ENCODE measurements at places on chromosomes 12 and 14.
A peak's percentile ranks its signal among the peaks of the same experiment; 100 is the strongest.

GRCh38 chr12:3119756-3120601, 42.8 kb downstream of the TSPAN9 start:
- no peak overlapping the region for H3K27ac ChIP-seq
- H3K4me3 ChIP-seq = no peak overlapping the region
- no peaks in the 10 kb centered on the region for H3K4me1 ChIP-seq
- no peaks in the 10 kb centered on the region for H3K36me3 ChIP-seq

- DNase-seq = no peak
- H3K27ac ChIP-seq = no peak overlapping the region
- H3K27me3 ChIP-seq = no peaks in the 10 kb centered on the region
- no peaks in the 10 kb centered on the region for H3K36me3 ChIP-seq
- no peaks in the 10 kb centered on the region for H3K4me1 ChIP-seq
Observed at GRCh38 chr12:21576431-21576830, 28.2 kb downstream of the GYS2 start.

- no peaks in the 10 kb centered on the region for H3K27me3 ChIP-seq
- DNase-seq = no peak
- no peak overlapping the region for H3K27ac ChIP-seq
- H3K4me3 ChIP-seq = no peak overlapping the region
- no peaks in the 10 kb centered on the region for H3K36me3 ChIP-seq
- H3K4me1 ChIP-seq = no peaks in the 10 kb centered on the region
Observed at GRCh38 chr14:29446971-29447370, 480.7 kb downstream of the PRKD1 start.

GRCh38 chr12:2696136-2696535, 98.6 kb upstream of the FKBP4 start:
- DNase-seq = no peak
- H3K36me3 ChIP-seq = no peaks in the 10 kb centered on the region
- no peak overlapping the region for H3K27ac ChIP-seq
- no peak overlapping the region for H3K4me3 ChIP-seq
- H3K27me3 ChIP-seq = peaks cover 10% of the 10 kb centered on the region

DNA sequence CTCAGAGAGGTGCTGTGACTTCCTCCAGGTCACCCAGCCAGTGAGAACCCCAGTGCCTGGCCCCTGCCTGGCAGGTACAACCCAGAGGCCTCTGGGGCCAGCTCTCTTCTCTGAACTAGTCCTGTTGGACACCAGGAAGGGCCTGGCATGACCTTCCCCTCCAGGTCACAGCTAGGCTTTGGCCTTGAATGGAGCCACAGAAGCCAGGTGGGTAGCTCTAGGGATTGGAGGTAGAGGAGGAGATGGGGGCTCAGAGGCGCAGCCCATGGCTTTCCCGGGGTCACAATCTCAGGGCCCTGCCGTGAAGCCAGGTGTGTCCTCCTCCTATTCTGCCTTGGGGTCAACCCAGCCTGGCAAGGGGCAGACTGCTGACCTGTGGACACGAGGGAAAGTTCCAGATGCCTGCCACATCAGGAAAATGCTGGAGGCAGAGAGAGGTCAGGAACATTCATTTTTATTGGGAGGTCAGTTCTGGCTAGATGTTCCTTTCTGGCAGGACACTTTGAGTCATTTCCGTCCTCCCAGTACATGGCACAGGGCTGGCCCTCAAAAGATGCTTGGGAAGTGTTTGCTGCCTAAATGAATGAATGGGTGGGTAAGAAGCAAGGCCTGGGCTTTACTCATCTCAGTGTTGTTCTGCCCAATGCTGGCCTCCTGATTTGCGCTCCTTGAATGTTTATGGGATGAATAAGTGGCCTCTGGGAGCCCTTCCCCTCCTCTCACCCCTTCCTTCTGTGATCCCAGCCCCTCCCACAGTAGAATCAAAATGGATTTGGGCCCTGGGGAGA, 25.4 kb downstream of the FAM222A start:
- peaks cover 45% of the 10 kb centered on the region for H3K4me1 ChIP-seq
- no peaks in the 10 kb centered on the region for H3K27me3 ChIP-seq
- H3K27ac ChIP-seq = peak overlapping the region; percentile 50
- no peak for DNase-seq
- H3K4me3 ChIP-seq = no peak overlapping the region

GRCh38 chr14:37480446-37481290, 114.4 kb downstream of the FOXA1 start:
- H3K27me3 ChIP-seq = no peaks in the 10 kb centered on the region
- H3K27ac ChIP-seq = no peak overlapping the region
- no peak for DNase-seq
- H3K4me3 ChIP-seq = no peak overlapping the region
- no peaks in the 10 kb centered on the region for H3K4me1 ChIP-seq

DNA sequence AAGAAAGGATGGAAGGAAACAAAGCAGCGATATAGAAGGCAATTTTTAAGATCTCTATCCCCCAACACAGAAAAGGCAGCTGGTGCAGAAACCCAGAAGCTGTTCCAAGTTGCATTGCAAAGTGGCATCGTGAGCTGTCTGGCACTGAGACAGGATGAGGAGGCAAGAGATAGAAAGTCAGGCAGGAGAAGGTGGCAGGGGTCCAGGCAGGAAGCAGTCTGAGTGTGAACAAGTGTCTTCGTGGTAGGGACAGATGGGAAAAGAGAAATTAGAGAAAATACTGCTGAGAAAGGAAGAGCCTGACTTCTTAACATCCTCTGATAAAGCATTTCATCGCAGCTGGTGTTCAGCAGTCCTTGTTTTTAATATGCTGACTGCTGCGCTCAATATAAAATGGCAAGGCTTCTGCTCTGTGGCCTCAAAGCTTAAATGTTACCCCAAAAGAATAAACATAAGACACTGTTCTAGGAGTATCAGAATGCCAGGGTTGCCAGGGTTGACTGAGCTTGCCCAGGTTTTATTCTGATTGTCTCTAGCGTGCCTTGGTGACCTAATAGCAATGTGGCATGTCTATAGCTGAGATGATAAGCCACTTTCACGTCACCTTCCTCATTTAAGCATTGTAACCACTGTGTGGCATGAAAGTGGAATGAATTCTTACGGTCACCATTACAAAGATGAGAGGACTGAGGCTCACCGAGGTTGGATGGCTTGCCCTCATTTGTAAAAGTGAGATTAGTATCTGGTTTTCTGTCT, 397.6 kb downstream of the NUAK1 start:
- no peak overlapping the region for H3K27ac ChIP-seq
- DNase-seq = no peak
- H3K36me3 ChIP-seq = no peaks in the 10 kb centered on the region
- no peaks in the 10 kb centered on the region for H3K4me1 ChIP-seq
- no peak overlapping the region for H3K4me3 ChIP-seq
- H3K27me3 ChIP-seq = no peaks in the 10 kb centered on the region

DNA sequence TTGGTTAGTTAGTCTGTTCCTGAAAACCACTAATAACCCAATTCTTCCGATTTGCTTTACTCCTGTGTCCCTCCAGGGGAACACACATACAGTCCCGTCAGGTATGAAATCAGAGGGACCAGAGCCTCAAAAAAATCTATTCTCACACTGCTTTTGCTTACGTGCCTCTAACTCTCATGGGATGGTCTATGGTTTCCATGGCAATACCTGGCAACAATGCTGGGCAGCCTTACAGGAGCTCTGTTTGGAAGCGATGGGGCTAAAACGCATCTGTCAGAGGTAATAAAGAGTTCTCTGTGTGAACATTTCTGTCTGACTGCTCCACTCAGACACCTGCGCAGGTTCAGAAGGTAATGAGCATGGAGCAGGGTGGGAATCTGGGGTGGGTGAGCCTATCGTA, 376.2 kb downstream of the GXYLT1 start:
- H3K36me3 ChIP-seq = no peaks in the 10 kb centered on the region
- no peaks in the 10 kb centered on the region for H3K4me1 ChIP-seq
- no peaks in the 10 kb centered on the region for H3K27me3 ChIP-seq

GRCh38 chr12:28543021-28543890, 353.0 kb downstream of the CCDC91 start:
- no peaks in the 10 kb centered on the region for H3K4me1 ChIP-seq
- H3K4me3 ChIP-seq = no peak overlapping the region
- no peaks in the 10 kb centered on the region for H3K27me3 ChIP-seq
- H3K36me3 ChIP-seq = no peaks in the 10 kb centered on the region

GRCh38 chr14:69979882-69980281, 100.7 kb downstream of the SMOC1 start:
- H3K36me3 ChIP-seq = no peaks in the 10 kb centered on the region
- H3K4me1 ChIP-seq = peaks cover 4% of the 10 kb centered on the region
- no peak overlapping the region for H3K4me3 ChIP-seq
- no peak for DNase-seq

DNA sequence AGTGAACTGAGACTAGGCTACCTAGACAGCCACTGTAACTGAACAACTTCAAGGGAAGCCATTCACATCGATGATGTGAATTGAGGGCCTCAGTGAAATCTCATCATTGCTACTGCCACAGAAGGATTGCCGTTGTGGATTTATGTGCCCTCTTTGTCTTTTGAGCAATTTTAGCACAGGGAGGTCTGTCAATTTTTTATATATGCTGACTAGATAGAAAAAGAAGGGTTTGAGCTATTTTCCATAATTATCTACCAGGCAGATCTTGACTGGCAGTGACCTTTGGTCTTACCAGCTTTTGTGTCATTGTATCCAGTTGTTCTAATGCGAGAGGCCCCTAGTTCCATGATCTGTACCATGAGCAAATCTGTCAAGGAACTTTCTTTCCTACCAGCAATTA, 179.4 kb downstream of the ERC1 start:
- no peak for DNase-seq
- H3K27ac ChIP-seq = peak overlapping the region; percentile 90
- H3K36me3 ChIP-seq = no peaks in the 10 kb centered on the region
- no peak overlapping the region for H3K4me3 ChIP-seq
- H3K4me1 ChIP-seq = peaks cover 34% of the 10 kb centered on the region

- H3K27ac ChIP-seq = no peak overlapping the region
- H3K36me3 ChIP-seq = no peaks in the 10 kb centered on the region
- no peak for DNase-seq
- H3K27me3 ChIP-seq = no peaks in the 10 kb centered on the region
- H3K4me1 ChIP-seq = no peaks in the 10 kb centered on the region
Observed at GRCh38 chr14:57928732-57929131, 62.8 kb upstream of the SLC35F4 start.

GRCh38 chr14:78479127-78479780, 309.1 kb downstream of the NRXN3 start:
- H3K36me3 ChIP-seq = no peaks in the 10 kb centered on the region
- DNase-seq = no peak
- no peaks in the 10 kb centered on the region for H3K4me1 ChIP-seq
- H3K27ac ChIP-seq = no peak overlapping the region

DNA sequence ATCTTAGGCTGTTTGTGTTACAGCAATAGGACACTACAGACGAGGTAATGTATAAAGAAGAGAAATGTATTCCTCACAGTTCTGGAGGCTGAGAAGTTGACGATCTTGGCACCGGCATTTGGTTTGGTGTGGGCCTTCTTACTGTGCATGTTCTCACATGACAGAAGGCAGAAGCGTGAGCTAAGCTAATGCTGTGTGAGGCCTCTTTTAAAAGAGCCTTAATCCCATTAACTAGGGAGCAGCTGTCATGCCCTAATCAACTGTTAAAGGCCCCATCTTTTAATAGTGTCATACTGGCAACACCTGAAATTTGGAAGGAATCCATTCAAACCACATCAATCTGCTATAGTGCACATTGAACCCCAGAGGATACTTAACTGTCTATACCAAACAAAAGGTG, 992.9 kb downstream of the GALC start:
- H3K36me3 ChIP-seq = no peaks in the 10 kb centered on the region
- no peak overlapping the region for H3K4me3 ChIP-seq
- no peak overlapping the region for H3K27ac ChIP-seq
- no peak for DNase-seq

DNA sequence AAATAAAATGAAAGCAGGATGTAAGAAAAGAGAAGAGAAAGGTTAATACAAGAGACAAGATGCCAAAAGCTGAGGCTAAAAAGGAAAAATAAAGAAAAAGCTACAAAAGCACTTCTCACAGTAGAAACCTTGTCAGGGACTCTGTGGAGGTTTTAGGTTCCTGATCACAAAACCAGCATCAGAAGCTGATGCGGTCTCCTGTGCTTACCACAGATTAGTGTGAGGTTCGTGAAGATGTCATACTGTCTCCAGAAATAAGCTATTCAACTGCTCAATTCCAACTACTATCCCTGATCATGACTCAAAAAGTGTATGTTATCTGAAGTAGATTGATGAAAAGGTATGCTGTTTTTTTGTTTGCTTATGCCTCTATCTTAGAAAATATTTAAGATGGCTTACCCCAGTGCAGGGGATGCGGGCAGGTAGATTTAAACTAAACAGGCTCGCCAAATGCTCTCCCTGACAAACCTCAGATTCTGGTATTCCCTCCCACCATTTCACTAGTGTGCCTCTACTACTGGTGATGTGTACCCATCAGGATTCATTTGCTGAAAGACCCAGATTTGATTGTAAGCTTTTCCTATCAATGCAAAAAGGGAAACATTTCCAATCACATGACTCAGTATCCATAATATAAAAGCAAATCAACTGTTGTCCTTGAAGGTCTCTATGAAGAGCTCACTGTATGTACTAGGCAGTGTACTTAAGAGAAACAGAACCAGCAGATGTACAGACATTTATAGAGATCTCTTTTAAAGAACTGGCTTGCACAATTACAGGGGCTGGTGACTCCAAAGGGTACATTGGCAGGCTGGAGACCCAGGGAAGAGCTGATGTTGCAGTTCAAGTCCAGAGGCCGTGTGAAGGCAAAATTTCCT, 169.5 kb upstream of the FOXN3 start:
- no peaks in the 10 kb centered on the region for H3K4me1 ChIP-seq
- no peaks in the 10 kb centered on the region for H3K27me3 ChIP-seq
- no peak overlapping the region for H3K27ac ChIP-seq
- DNase-seq = no peak
- H3K4me3 ChIP-seq = no peak overlapping the region

GRCh38 chr14:71720978-71721624, 211.1 kb upstream of the RGS6 start:
- H3K4me3 ChIP-seq = no peak overlapping the region
- H3K36me3 ChIP-seq = peaks cover 6% of the 10 kb centered on the region
- peak; percentile 91 for DNase-seq
- no peaks in the 10 kb centered on the region for H3K4me1 ChIP-seq
- H3K27ac ChIP-seq = no peak overlapping the region
- no peaks in the 10 kb centered on the region for H3K27me3 ChIP-seq

GRCh38 chr12:59500335-59500734, 95.5 kb upstream of the SLC16A7 start:
- no peaks in the 10 kb centered on the region for H3K4me1 ChIP-seq
- DNase-seq = no peak
- H3K27ac ChIP-seq = no peak overlapping the region
- no peaks in the 10 kb centered on the region for H3K36me3 ChIP-seq
- H3K4me3 ChIP-seq = no peak overlapping the region
- H3K27me3 ChIP-seq = no peaks in the 10 kb centered on the region

Measured in cardiac muscle cell (in vitro differentiated cells and primary cell).